Stimulated activated naive CD4-positive, alpha-beta T cell (primary cell): ENCODE measurements at places on chromosomes 12 and 14.
A peak's percentile ranks its signal among the peaks of the same experiment; 100 is the strongest.

GRCh38 chr12:25755971-25756260 lies 202.6 kb upstream of the RASSF8 start:
- DNase-seq, result no peak

DNA sequence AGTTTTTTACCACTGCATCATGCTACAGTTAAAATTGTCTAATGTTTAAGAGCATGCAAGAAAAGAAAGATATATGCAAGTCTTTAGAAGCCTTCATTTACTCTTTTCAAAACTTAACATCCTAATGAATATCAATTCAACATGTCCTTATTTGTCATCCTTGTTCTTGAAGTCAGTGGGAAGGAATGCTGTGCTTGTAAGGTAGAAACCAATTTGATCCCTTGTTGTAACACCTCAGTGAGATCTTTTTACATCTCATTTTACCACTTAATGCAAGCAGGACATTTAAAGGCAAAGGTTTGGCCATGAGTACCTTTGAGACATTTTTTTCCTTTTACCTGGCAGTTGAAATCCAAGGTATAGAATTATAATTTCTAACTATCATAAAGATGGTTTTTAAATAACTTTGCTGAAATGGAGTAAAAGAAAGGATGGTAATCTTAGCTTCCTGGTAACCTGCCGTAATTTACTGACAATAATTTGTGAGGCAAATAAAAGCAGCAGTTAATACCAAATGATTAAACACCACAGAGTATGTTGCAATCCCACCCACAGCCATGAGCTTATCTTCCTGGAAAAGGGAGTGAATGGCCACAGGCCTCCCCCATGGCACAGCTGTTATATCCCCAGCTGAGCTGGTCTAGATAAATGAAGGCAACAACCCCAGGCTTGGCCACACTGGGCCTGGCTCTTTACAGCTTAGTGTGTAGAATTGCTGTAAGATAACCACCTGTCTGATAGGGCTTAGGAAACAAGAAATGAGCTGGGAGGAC lies 33.2 kb upstream of the STRN3 start:
- no peak for DNase-seq

- no peak for DNase-seq
These were observed 9.2 kb upstream of the APOLD1 start for GRCh38 chr12:12776261-12776660.

DNA sequence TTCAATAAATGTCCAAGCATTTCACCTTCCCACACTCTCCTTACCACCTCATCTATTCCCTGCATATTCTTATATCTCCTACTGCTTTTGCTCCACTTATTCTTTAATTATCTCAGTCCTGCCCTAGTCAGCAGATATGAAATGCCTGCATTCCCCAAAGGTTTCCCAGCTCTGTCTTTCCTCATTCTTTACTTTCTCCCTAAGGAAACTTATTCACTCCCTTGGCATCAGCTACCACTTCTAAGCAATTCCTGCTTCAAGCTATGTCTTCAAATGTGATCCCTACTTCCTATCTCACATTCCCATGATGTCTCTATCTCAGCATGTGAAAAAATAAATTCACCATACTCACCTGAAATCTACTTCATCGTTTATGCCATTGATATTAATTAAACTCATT lies 111.8 kb downstream of the CAPZA3 start:
- DNase-seq, result no peak

- no peak for DNase-seq
These were observed 46.2 kb downstream of the PAWR start for GRCh38 chr12:79644274-79645234.

- DNase-seq, result no peak
These were observed 674.1 kb upstream of the ATXN7L3B start for GRCh38 chr12:73863546-73863945.

DNA sequence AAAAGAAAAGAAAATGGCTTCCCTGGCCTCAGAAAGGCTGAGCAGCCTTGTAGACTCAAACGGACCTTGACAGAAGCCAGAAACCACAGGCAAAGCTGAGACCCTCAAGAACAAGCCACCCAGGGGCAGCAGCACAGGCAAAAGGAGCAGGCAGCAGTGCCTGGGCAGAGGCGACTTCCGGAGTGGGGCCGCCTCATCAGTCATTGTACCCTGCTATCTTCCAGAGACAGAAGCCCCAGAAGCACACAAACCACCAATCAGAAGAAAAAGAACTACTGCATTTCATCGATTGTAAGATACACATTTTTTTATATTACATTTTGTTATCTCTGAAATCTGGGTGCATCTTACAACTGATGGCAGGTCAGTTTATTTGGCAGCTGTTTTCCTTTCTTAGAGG lies 58.2 kb upstream of the ZFP36L1 start:
- DNase-seq, result no peak

DNA sequence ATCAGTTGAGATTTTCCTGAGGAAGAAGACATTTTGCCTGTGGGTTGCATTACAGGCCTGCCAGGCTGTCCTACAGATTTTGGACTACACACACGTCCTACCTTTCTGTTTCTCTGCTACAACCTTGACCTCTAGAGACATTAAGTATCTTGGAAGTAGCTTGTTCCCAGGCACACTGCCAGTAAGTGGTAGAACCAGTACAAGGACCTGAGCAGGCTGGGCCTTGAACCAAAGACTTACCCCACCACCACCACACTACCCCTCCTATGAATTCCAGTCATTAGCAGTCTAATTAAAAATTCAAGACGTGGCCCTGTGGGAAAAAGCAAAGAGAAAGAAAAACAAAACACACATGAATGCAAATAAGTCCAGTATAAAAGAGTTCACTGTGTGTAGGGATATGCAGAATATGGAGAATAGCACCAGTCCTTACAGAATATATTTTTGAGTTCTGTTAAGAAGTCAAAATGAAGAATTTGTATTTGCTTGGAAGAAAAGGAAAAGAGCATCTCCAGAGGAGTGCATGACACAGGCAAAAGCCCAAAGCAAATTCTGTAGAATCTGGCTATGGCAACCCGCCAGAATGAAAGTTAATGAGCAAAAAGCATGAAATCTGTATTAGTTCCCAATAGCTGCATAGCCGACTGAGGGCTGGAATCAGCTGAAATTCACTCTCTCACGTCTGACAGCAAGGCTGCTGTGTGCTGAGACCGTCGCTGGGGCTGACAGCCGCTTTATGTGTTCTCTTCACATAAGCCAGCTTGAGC lies 74.3 kb upstream of the ST8SIA1 start:
- DNase-seq, result no peak

DNA sequence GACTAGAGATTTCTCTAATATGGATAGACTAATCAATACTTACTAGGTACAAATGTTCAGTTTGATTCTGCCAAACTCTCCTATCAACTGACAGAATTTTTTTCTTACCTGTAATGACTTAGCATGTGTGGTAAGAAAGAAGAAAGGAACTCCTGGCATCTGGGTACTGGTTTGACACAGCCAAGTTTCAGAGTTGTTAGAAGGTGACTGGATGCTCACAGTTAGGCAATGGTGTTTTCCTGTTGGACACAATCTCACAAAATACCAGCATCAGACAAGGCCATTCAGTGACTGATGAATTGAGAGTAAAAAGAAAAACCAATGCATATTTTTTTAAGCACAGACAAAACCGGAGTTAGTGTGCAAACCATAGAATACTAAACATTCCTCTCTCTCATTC lies 4.2 kb downstream of the MUCL1 start:
- no peak for DNase-seq

GRCh38 chr14:75242546-75243273 lies 35.9 kb upstream of the FOS start:
- no peak for DNase-seq

DNA sequence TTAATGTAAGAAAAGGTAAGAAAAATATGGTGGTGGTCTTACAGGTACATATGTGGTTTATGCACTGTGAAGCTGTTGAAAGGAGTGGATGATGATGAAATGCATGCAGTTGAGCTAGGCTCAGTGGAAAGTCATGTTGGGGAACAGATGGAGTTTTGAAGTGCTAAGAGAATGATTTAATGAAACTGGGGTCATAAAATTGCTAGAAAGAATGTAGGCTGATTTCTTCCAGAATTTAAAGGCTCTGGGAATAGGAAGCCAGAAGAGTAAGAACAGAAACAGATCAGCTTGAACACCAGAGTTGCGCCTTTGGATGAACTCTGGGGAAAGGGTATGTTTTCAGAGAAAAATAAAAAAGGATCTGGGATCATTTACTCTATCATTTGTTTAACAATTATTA lies 146.5 kb downstream of the MON2 start:
- no peak for DNase-seq

- DNase-seq, result no peak
These were observed 170.1 kb upstream of the FKBP4 start for GRCh38 chr12:2624543-2625288.

DNA sequence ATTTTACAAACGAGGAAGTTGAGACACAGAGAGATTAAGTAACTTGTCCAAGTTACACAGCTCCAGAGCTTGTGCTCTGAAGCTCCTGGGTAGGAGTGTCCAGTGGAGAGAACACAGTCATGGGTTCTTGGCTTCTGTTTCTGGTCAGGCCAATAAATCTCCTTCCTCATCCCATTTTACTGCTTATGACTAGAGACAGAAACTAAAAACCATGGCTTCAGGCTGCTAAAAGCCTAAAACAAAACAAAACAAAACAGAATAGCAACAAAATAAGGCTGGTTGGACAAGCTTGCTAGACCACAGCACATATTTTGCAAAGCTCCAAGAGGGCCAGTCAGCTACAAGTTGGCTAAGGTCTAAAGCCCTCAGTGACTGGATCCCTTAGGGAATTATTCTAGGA lies 49.8 kb downstream of the PTGER2 start:
- DNase-seq, result no peak

GRCh38 chr14:84969501-84969900 lies 560.4 kb upstream of the FLRT2 start:
- no peak for DNase-seq

GRCh38 chr12:99911081-99911480 lies 73.7 kb downstream of the ANKS1B start:
- DNase-seq, result no peak

DNA sequence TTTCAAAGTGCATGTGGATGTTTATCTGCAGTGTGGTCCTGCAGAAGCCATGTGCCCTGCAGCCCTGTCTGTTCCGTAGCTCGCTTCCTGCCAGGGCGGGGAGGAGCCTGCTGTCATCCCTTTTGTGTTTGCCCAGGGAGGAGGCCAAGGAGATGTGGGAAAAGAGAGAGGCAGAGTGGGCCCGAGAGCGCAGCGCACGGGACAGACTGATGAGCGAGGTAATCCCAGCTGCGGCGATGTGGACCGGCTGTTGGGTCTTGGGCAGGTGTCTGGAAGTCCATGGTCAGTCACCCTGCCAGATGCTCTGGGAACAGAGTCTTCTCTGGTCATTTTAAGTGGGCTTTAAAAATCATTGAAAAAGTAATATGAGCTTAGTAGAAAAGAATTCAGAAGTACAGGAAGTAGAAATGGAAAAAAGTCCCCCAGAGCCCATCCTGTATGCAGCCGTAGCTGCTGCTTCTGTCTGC lies 12.8 kb downstream of the TCHP start:
- no peak for DNase-seq

DNA sequence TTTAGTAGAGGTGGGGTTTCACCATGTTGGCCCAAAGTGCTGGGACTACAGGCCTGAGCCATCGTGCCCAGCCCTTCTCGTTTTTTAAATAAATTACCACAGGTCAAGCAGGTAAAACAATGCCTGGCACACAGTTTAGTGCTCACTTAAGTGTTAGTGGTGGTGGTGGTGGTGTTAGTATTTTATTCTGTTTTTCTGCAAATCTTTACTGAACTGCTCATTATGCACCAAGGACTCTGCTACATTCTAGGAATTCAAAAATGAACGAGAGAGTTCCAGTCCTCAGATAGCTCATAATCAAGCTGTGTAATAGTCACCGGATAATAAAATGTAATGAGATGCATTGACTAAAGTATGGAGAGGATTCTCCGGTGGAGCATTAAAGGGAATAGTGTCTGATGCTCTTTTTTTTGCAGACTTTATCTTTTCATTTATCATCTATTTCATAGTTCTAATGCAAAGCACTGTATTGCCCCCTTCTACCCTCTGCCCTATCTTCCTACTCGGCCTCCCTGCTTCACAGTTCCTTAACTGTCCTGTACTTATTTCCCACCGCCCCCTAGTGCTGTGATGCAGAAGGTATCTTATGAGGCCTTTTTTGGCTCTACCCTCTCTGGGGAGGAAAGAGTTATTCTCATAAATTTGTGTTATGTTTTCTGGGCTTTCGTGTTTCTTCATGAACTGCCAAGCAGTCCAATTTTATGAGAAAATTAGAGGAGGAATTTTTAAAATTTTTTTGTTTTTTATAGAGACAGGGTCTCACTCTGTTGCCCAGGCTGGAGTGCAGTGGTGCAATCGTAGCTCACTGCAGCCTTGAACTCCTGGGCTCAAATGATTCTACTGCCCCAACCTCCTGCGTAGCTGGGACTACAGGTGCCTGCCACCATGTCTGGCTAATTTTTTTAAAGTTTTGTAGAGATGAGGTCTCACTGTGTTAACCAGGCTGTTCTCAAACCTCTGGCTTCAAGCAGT lies 1.0 kb downstream of the ITFG2 start:
- DNase-seq, result peak; percentile 34

GRCh38 chr12:66024949-66025348 lies 105.6 kb downstream of the LLPH start:
- DNase-seq, result no peak

- DNase-seq, result no peak
These were observed 25.7 kb downstream of the TBC1D15 start for GRCh38 chr12:71865166-71865713.

- DNase-seq, result no peak
These were observed 439.4 kb upstream of the DCN start for GRCh38 chr12:91622037-91622436.

DNA sequence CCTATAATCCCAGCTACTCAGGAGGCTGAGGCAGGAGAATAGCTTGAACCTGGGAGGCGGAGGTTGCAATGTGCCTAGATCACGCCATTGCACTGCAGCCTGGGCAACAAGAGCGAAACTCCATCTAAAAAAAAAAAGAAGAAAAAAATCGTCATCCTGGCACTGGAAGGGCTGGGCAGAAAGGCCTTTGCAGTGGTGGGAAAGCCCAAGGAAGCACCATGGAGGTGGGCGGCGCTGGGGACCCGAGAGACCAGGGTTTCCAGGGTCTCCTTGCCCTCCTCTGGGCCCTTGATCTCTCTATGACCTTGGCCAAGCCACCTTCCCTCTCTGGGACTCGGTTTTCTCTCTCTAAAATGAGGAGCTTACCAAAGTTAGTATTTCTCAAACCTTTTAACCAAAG lies 65.4 kb downstream of the LGMN start:
- DNase-seq, result no peak

DNA sequence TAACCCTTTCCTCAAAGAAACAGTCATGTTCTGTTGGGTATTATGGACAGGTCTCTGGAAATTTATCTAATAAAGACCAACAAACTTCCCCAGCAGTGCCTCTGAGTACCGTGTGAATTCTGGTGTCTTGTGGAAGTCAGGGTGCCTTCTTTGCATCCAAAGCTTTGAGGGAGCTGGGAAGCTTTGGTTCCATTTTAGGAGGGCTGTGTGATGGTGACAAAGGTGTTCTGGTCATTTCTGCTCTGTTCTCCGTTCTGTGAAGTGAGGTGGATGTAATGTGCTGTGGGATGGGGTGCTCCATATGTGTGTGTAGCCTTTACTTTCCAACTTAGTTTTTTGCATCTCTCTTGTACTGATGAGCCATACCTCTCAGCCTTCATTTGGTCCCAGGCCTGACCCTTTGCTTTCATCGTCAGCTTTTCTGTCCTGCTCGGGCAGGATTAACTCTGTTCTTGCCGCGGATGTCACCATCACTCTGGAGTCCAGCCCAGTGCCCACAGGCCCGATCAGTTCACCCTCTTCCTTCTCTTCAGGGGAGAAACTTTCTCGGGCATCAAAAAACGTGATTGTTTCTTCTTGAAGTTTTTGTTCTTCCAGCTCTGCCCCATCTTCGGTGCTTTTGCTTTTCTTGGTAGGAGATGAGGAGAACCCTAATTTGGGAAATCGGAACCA lies 13.2 kb downstream of the PLD4 start:
- no peak for DNase-seq

GRCh38 chr14:72558721-72559120 lies 335.2 kb downstream of the DPF3 start:
- no peak for DNase-seq
